ENCODE measurements at places on chromosomes 1 and 21.

DNA sequence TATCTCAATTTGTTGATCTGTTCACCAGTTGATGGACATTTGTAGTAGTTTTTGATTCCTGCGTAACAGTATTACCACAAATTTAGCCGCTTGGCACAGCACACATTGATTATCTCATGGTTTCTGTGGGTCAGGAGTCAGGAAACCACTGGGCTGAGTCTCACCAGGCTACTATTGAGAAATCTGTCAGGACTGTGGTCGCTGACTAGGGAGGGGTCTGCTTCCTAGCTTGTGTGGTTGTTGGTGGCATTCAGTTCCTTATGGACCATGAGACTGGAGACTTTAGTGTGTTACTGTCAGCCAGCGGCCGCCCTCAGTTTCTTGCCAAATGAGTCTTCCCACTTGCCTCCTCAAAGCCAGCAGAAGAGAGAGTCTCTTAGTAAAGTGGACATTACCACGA lies 9.8 kb downstream of the PEX14 start:
- no peak for DNase-seq

- DNase-seq = no peak
These were observed 15.8 kb upstream of the TRIM63 start for GRCh38 chr1:26083208-26083607.

DNA sequence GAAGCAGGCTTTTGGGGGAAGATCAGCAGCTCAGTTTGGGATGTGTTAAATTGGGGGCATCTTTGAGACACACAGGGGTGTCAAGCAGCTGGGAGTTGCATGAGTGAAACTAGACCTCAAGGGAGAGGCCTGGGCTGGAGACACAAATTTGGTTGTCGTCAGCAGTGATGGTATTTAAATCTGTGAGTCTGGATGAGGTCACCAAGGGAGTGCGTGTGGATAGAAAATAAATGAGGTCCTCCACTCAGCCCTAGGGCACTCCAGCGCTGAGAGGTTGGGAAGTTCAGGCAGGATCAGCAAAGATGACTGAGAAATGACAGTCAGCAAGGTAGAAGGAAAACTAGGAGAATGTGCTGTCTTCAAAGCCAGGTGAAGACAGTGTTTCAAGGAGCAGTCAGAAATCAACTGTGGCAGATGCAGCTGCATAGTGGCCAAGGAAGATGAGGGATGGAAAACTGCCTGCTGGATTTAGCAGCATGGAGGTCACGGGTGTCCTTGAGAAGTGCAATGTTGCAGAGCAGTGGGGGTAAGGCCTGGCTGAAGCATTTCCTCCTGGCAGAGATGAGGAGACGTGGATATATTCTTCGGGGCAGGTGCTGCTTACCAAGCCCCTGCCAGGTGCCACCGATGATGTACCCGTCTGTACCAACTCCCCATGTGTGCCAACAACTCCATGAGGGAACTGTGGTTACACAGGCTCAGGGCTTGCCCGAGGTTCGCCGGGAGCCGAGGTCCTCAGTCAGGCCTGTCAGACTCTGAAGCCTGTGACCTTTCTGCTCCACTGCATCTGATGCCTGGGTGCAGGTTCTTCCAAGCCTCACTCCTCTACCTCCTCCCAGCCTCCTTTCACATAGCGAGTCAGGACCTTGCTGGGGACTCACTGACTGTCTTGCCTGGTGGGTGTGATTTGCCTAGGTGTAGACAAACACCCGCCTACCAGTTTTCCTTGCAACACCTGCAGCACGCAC lies 11.3 kb downstream of the MAP7D1 start:
- DNase-seq = no peak

DNA sequence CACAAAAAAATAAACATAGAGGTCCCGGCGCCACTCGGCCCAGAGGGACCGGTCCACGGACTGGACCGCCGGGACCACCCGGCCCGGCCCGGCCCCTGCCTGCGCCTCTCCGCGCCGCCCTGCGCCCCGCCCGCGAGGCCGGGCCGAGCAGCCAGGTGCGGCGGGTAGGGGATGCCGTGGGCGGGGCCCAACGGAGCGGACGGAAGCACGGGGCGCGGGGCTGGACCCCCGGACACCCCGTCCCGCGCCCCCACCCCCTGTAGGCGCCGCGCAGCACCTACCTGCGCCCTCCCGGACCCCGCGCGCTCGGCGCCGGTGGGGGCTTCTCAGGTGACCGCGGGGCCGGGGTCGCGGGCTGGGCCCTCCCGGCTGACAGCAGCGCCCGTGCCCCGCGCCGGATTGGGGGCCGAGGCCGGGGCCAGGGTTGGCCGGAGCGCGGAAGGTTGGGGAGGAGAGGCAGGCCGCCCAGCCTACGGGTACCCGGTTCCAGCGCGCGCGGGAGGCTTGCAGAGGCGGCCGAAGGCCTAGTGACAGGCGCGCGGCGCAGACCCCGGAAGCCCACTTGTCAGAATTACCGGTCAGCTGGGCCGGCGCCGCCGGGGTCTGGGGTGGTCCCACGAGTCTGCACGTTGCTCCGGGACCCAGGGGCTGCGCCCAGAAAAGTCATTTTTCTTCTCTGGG lies 351.9 kb upstream of the CAMK1G start:
- DNase-seq = no peak

DNA sequence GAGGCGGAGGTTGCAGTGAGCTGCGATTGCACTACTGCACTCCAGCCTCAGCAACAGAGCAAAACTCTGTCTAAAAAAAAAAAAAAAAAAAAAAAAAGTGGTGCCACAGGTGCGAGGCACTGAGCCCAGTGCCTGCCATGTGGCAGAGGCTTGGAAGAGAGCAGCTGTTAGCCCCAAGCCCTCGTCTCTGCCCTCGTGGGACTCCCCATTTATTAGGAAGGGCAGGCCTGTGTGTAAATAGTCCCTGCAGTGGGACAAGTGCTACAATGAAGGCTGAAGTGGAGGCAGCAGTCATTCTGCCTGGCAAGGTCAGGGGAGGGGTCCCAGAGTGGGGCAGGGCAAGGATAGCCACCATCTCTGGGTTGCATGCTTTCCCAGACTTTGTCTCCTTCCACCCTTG lies 6.5 kb downstream of the RPS6KA1 start:
- DNase-seq = no peak

- no peak for DNase-seq
These were observed 232.1 kb upstream of the KAZN start for GRCh38 chr1:14366091-14367018.

- no peak for DNase-seq
These were observed 308.9 kb upstream of the LRRC7 start for GRCh38 chr1:69258842-69259241.
